ENCODE measurements at places on chromosomes 11 and 22. TPM values are rescaled to one million over a fixed set of nuclear protein-coding genes. Genes with fewer than 3 reads are reported as not detected.

DNA sequence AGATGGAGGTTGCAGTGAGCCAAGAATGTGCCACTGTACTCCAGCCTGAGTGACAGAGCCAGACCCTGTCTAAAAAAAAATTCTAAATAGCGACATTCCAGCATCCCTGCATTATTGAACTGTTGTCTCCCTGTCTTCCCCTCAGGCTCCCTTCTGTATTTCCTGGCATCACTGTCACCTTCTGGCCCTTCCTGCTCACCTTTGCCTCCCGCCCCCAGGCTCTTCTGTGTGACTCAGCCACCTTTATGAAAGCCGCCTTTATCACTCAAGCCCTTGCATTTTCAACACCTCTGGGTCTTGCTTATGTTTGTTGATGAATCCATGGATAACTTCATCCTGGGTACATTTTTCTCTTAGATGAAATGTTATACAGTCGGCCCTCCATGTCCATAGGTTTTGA, 21.1 kb downstream of the UBASH3B start:
- DNase-seq: no peak
- H3K4me3 ChIP-seq: no peak overlapping the region
- H3K36me3 ChIP-seq: no peaks in the 10 kb centered on the region
- H3K27ac ChIP-seq: no peak overlapping the region
- no peaks in the 10 kb centered on the region for H3K4me1 ChIP-seq

DNA sequence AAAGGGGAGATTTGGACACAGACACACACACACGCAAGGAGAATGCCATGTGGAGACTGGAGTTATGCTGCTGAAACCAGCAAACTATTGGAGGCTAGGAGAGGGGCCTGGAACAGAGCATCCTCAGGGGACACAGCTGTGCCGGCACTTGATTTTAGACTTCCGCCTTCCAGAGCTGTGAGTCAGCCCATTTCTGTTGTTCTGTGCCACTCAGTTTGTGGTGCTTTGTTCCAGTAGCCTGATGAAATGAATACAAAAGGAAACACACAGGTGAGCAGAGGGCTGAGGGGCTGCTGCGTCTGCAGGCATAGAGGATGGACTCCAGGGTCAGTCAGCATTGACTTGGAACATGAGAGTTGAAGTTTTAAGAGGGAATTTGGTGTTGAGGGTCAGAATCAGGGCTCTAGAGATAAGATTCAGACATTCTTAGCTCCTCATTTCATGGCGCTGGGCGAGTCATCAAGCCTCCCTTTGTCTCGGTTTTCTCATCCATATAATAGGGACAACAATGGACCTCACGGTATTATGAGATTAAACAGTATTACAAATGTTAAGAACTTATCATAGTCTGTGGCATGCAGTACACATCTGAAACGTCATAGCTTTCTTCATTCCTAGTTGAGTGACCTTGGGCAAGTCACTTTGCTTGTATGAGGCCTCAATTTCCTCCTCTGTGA, 191.0 kb downstream of the MIAT start:
- DNase-seq: no peak
- no peaks in the 10 kb centered on the region for H3K4me1 ChIP-seq
- no peak overlapping the region for H3K27ac ChIP-seq
- no peak overlapping the region for H3K4me3 ChIP-seq

- no peaks in the 10 kb centered on the region for H3K27me3 ChIP-seq
- H3K4me3 ChIP-seq: no peak overlapping the region
- H3K27ac ChIP-seq: no peak overlapping the region
- H3K4me1 ChIP-seq: peaks cover 5% of the 10 kb centered on the region
- no peaks in the 10 kb centered on the region for H3K36me3 ChIP-seq
These were observed 51.7 kb downstream of the CHRDL2 start for GRCh38 chr11:74679513-74679865.

DNA sequence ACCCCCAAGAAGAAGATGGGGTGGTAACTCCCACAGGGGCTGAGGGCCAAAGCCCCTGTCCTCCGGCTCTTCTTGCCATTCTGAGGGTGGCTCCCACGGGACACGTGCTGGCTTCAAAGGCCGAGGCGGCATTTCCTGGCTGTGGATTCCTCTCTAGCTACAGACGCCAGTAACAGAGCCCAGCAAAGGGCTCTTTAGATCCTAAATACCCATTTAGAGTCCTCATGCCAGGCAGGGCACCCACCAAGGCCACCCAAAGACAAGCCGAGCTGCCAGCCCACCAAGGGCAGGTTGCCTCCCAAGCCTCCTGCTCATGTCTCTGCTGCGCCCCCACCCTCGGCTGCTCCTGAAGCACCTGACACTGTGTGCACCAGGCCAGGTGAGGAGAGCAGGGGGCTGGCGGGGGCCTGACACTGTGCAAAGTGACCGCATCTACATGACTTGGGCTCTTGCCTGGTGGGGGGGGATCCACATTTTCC, 5.7 kb downstream of the LRFN4 start:
- no peak overlapping the region for H3K27ac ChIP-seq
- DNase-seq: no peak
- peaks cover 36% of the 10 kb centered on the region for H3K36me3 ChIP-seq

DNA sequence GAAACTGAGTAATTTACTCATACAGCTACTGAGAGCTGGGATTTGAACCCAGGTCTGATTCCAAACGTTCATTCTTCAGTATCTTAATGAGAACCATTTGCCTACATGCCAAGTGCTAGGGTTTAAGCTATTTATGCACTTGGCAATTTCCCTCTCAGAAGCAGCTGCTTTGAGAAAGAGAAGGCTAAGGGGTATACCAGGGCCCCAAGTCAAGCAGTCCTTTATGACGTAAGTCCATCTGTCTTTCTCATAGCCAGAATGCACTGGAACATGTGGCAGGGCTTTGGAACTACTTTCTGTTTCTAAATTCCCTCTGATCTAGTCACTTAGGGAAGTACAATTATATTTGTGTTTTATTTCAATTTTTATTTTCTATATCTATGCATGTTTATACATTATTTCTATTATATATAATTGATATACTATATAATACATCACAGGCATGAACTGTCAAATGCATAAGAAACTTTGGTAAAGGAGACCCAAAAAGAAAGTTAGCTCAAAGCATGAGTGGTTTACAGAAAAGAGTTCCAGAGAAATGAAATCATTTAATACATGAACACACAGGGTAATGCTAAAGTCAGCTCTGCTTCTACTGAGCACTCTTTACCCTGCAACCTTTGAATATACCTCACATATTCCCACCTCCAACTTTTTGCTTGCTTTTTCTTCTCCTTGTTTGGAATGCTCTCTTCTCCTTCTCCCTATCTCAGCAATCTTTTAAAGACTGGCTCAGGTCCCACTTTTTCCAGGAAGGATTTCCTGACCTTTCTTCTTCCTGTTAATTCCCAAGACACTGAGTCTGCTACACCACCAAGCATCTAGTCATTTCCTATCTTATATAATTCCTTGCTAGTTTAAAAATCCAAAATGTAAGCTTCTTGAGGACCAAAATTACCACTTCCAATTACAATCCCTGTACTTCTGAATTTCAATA, 80.5 kb upstream of the GDPD4 start:
- H3K4me1 ChIP-seq: no peaks in the 10 kb centered on the region
- no peak overlapping the region for H3K27ac ChIP-seq
- no peak overlapping the region for H3K4me3 ChIP-seq
- no peaks in the 10 kb centered on the region for H3K36me3 ChIP-seq
- H3K27me3 ChIP-seq: no peaks in the 10 kb centered on the region

PRR33 gene
- not detected for total RNA-seq

DNA sequence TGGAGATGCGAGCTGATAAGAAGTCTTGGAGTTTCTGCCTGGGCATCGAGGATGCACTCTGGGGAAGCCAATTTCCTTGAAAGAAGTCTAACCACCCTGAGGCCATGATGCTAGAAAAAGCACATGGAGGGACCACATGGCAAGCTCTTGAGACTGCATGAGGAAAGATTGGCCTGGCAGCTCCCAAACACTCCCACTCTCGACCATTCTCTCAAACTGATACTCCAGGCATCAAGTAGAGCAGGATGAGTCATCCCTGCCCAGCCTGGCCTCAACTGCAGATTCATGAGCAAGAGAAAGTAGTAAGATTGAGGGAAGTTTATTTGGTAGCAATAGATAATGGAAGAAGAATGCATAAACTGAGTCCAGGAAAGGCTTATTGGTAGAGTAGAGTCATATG, 194.3 kb downstream of the KIF18A start:
- H3K27me3 ChIP-seq: no peaks in the 10 kb centered on the region
- H3K36me3 ChIP-seq: no peaks in the 10 kb centered on the region
- H3K4me1 ChIP-seq: no peaks in the 10 kb centered on the region
- H3K4me3 ChIP-seq: no peak overlapping the region
- H3K27ac ChIP-seq: no peak overlapping the region
- no peak for DNase-seq

ALDH3B1 gene
- total RNA-seq: 0.13 TPM

MS4A15 gene
- total RNA-seq: not detected

DNA sequence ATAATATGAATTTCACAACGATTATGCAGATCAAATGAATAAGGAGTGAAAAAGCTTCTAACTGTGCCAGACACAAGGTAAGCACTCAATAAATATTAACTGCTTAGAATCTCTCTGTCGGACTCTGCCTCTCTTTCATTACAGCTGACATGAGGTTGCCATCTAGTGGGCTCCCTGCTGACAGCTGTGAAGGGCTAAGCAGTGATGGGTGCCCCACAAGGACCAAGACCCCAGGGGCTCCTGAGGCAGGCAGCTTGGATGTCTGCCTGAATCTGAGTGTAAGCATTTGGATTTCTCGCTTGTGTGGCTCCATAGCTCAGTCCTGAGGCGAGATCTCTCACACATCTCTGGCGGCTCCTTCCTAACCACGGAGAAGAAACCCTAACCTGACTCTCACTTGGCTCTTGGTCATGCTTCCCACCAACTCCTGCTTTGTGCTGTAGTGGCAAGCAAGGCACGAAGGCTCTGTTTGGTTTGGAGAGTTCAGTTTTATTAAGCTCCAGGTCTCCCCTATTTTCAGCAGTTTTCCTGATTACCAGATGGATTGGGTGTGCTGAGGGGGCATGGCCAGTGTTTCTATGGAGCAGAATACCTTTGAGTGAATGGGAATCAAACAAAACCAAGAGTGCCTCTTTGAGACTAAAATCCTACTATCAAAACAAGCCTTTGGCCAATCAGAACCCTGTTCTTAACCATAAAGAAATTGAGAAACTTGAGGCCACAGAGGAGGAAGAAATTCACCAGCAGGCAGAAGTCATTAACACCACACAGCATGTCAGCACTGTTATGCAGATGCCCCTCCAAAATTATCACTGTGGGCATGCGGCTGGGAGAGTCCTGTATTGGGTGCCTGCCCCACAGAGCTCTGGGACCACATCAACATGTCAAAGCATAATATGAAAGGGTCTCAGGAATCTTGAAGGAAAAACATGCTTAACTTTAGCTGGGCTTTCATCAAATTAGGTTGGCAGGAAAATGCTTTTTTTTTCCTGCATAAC, 152.8 kb upstream of the NTM start:
- no peaks in the 10 kb centered on the region for H3K36me3 ChIP-seq
- H3K4me3 ChIP-seq: no peak overlapping the region
- no peak for DNase-seq
- no peak overlapping the region for H3K27ac ChIP-seq

- H3K27me3 ChIP-seq: no peaks in the 10 kb centered on the region
- DNase-seq: no peak
- H3K36me3 ChIP-seq: no peaks in the 10 kb centered on the region
- H3K4me1 ChIP-seq: no peaks in the 10 kb centered on the region
These were observed 414.0 kb upstream of the LUZP2 start for GRCh38 chr11:24082860-24083259.

GRCh38 chr11:5992604-5993251, 5.9 kb upstream of the OR52L1 start:
- no peaks in the 10 kb centered on the region for H3K27me3 ChIP-seq
- no peak overlapping the region for H3K4me3 ChIP-seq
- no peaks in the 10 kb centered on the region for H3K4me1 ChIP-seq
- peak; percentile 38 for DNase-seq
- no peaks in the 10 kb centered on the region for H3K36me3 ChIP-seq

GRCh38 chr11:86106916-86107315, 38.0 kb upstream of the PICALM start:
- H3K27me3 ChIP-seq: no peaks in the 10 kb centered on the region
- no peaks in the 10 kb centered on the region for H3K36me3 ChIP-seq
- no peak for DNase-seq
- peaks cover 3% of the 10 kb centered on the region for H3K4me1 ChIP-seq
- H3K27ac ChIP-seq: no peak overlapping the region

DNA sequence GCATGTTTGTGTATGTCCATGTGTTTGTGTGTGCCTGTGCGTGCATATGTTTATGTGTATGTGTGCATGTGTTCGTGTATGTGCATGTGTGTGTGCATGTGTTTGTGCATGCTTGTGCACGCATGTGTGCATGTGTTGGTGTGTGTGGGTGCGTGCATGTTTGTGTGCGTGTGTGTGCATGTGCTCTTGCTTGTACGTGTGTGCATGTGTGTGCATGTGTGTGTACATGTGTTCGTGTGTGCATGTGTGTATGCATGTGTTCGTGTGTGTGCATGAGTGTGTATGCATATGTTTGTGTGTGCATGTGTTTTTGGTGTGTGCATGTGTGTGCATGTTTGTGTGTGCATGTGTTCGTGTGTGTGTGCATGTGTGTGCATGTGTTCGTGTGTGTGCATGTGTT, 63.4 kb downstream of the TSPAN18 start:
- H3K27me3 ChIP-seq: peaks cover 7% of the 10 kb centered on the region
- no peaks in the 10 kb centered on the region for H3K36me3 ChIP-seq
- H3K4me3 ChIP-seq: no peak overlapping the region
- no peak overlapping the region for H3K27ac ChIP-seq
- DNase-seq: no peak

GRCh38 chr22:45881524-45881875, 95.5 kb downstream of the WNT7B start:
- DNase-seq: no peak
- peaks cover 4% of the 10 kb centered on the region for H3K27me3 ChIP-seq
- no peak overlapping the region for H3K4me3 ChIP-seq
- H3K4me1 ChIP-seq: no peaks in the 10 kb centered on the region
- H3K36me3 ChIP-seq: no peaks in the 10 kb centered on the region
- H3K27ac ChIP-seq: no peak overlapping the region

DNA sequence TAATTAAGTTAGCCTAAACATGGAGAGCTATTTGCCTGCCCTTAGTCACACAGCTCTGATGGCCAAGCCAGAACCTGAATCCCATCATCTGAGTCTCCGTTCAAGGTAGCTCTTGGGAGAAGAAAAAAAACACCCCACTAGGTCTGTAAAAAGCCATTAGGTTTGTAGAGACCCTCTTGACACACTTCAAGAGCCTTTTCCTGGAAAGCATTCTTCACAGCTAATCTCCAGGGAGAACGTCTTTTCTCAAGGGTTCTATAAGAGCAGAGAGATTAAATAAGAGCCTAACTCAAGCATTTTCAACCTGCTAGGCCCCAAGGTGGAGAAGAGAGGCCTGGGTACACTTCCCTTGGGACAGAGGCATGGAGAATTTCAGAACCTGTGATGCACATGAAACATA, 61.6 kb upstream of the NAV2 start:
- no peak overlapping the region for H3K27ac ChIP-seq
- DNase-seq: no peak
- no peaks in the 10 kb centered on the region for H3K4me1 ChIP-seq

- H3K27ac ChIP-seq: no peak overlapping the region
- H3K27me3 ChIP-seq: no peaks in the 10 kb centered on the region
- H3K36me3 ChIP-seq: no peaks in the 10 kb centered on the region
- no peak overlapping the region for H3K4me3 ChIP-seq
These were observed 911.3 kb downstream of the LUZP2 start for GRCh38 chr11:25408146-25408545.
